NCI-H524 treated with DMSO at 0.1 percent for 48 hours (cell line): ENCODE measurements at places on chromosomes 2 and 18.

DNA sequence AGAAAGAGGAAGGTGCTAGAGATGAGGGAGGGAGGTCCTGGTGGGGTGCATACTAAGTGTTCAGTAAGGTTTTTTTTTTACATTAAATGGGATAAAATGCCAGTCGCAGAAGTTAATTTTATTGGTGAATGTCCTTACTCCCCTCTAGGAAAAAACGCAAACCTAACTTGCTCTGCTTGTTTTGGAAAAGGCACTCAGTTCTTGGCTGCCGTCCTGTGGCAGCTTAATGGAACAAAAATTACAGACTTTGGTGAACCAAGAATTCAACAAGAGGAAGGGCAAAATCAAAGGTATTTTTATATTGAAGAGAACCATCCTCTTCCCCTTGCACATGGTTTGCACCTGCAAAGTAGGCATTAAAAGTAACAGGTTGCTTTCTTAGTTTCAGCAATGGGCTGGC is 12.7 kb upstream of the IL18R1 start:
- no peak for DNase-seq

DNA sequence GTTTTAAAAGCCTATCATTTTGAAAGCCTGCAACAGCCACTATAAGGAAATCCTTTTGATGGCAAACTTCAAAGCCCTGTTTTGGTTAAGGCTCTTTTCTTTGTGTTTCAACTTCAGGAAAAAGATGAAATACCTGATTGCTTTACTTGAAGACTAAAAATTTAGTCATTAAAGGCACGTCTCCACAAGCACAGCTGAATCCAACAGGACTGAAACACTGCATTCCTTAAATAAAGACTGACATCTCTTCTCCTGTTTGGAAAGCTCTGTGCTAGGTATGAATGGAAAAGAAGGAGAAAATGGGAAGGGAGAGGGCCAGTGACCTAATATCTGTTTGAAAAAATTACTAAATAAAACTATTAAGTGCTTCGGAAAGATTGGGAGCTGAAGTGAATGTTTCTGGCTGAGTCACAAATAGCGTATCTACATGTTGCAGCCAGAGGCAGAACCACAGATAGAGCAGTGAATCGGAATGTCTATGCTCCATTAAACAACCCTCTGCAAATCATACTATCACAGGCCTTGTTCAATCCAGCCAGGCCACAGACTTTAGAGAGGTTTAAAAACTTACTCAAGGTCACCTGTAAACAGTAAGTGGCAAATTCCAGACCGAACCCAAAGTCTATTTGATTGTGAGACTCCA is 21.1 kb upstream of the RALBP1 start:
- no peak for DNase-seq

GRCh38 chr2:129345540-129345939 is 633.9 kb upstream of the RAB6C start:
- DNase-seq, result no peak

DNA sequence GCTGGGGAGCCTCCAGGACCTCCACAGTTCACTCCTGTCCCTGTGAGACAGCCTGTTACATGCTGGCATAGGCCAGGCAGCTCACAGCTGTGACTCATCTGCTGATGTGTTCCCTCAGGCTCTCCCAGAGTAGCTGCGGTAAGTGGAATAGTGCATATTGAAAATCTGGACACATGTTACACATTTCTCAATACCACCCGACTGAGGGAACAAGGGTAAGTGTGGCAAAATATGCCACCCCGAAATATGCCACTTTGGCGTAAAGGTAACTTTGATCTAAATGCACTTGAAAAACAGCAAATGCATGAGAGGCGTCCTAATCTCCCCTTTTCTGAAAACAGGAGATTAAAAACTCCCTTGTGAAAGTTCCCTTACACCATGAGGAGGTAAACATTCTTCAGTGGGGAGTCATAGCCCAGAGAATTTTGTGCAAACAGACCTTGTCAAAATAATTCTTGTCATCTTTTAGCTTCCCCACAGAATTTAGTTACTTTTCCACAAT is 557.9 kb downstream of the CCDC85A start:
- no peak for DNase-seq

GRCh38 chr2:147327613-147328012 is 517.2 kb upstream of the ACVR2A start:
- DNase-seq, result no peak

- DNase-seq, result no peak
These were observed 76.4 kb upstream of the ACVR1 start for GRCh38 chr2:157952558-157952957.

DNA sequence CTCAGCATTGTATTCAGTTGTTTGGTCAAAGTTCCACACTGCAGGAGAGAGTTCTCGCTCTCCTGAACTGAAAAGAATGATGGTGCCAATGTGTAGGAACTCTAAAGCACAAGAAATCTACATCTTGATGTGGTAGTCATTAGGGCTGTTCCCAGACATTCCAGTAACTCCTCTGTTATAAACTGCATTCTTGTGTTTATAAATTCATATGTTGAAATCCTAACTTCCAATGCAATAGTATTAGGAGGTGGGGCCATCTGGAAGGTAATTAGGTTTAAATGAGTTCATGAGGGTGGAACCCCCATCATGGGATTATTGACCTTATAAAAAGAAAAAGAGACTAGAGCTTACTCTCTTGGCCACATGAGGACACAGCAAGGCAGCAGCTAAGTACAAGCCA is 239.6 kb downstream of the CDH20 start:
- DNase-seq, result no peak

DNA sequence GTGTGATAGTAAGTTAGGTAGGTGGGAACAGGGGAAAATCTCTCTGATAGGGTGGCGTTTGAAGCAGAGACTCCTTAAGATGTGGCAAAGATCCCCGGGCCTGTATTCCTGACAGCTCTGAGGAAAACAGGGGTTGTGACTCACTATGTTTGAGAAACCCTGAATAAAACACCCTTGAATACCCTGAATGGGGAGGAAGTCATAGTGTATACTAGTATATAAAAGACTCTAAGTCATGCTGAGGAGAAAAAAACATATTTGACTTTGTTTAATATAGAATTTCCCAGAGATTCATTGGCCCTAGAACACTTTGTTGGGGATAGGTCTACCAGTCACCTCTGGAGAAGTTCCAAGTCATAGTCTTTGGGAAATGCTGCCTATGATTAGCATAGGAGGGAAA is 590.9 kb downstream of the IRS1 start:
- no peak for DNase-seq

DNA sequence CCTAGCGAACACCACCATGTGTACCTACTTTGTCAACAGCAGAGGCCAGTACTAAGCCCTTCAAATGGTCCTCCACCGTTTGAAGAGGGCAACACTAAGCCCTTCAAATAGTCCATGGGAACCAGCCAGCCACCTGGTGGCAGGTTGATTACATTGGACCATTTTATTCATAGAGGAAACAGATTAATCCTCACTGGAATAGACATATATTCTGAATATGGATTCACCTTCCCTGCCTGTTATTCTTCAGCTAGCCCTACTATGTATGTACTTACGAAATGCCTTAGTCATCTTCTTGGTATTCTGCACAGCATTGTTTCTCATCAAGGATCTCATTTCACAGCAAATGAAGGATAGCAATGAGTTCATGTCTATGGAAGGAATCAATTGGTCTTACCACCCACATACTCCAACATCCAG is 10.0 kb upstream of the ZNF396 start:
- DNase-seq, result no peak

GRCh38 chr2:145096582-145096981 is 576.7 kb upstream of the ZEB2 start:
- DNase-seq, result no peak

GRCh38 chr2:6168485-6168884 is 476.3 kb downstream of the SOX11 start:
- DNase-seq, result no peak

GRCh38 chr2:240789501-240790369 is 30.3 kb downstream of the KIF1A start:
- DNase-seq, result no peak

DNA sequence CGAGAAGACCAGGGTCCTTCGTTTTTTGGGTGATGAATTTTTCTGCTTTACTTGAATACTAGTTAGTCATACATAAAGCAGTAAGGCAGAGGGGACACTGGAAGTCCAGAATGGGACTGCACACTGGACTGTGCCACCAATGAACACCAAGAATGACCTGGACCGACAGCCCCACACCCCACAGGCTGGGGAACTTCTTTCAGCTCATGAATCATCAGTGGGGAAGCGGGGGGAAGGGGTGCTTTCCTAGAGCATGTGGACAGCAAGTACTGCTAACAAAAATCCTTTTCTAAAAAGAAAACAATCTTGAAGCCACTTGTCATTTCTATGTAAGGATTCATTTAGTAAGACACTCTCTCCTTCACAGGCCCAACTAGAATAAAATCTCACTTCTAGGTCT is 86.0 kb downstream of the DTNB start:
- DNase-seq, result no peak

- no peak for DNase-seq
These were observed 204.7 kb downstream of the INSIG2 start for GRCh38 chr2:118292991-118293390.

- DNase-seq, result no peak
These were observed 1.0 kb upstream of the PEX13 start for GRCh38 chr2:61016392-61017002.

DNA sequence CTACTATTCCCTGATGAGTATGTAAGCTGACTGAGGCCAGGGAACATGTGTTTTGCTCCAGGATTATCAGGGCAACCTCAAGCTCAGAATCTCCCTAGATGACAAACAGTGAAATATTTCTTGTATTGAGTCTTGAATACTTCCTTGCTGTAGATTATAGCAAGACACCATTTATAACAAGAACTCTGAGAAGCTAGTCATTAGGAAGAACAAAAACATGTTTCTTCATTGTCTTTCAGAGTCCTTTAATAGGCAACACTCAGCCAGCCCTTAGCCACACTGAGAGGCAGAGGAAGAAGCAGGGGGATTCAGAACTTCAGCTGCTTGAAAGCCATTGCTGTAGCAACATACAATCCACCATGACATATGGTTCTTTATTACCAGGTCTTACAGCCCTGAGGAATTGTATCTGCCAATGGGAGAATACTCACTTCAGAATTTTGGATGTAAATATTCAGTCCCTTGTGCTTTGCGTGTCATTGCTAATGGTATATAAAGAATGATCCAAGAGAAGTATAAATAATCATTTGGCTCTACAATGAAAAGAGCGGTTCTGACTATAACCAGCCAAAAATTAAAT is 117.5 kb upstream of the NCKAP5 start:
- no peak for DNase-seq

DNA sequence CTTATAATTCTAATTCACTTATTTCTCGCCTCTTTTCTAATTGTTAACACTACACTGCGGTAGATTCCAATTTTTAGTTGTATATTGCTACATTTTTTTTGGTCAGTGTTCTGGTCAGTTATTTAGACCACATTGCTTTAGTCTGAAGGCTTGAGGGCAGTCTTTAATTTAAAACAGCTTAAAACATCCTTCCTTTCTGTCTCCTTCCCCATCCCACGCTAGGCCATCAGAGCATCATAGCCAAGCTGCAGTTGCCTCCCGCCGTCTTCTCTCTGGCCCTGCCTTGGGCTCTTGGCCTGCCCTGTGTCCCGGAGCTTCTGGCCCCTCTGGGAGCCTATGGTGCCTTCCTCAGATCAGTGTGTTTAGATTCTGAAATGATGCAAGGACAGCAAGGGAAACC is 52.6 kb upstream of the GLI2 start:
- no peak for DNase-seq

- no peak for DNase-seq
These were observed 28.4 kb downstream of the SCYGR8 start for GRCh38 chr2:227774011-227774624.

GRCh38 chr2:66431846-66432587 is 2.9 kb upstream of the MEIS1 start:
- no peak for DNase-seq

- DNase-seq, result no peak
These were observed 25.6 kb upstream of the FAM124B start for GRCh38 chr2:224427471-224427870.

GRCh38 chr2:100902817-100903405 is 83.0 kb downstream of the NPAS2 start:
- no peak for DNase-seq

- DNase-seq, result no peak
These were observed 41.1 kb downstream of the FAM124B start for GRCh38 chr2:224360801-224361251.

GRCh38 chr2:210442457-210442856 is 34.1 kb downstream of the LANCL1 start:
- DNase-seq, result no peak

GRCh38 chr2:5074733-5075132 is 617.5 kb upstream of the SOX11 start:
- no peak for DNase-seq

DNA sequence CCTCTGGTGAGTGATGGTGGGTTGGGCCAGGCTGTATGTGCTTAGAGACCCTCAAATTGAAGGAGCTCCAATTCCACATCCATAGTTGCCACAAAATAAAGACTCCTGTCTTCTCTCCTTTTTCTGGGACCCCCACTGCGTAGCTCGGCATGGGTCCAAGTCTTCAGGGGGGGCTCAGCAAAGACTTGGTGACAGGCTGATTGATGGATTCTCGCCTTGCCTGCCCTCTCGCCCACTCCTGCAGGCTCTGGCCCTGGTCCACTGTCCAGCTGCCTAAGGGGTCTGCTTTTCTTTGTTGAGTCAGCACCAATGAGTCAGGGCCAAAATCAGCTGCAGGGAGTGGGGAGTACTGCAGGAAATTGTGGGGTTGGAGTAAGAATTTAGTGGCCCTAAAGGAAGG is 21.5 kb downstream of the RPL37A start:
- DNase-seq, result no peak

DNA sequence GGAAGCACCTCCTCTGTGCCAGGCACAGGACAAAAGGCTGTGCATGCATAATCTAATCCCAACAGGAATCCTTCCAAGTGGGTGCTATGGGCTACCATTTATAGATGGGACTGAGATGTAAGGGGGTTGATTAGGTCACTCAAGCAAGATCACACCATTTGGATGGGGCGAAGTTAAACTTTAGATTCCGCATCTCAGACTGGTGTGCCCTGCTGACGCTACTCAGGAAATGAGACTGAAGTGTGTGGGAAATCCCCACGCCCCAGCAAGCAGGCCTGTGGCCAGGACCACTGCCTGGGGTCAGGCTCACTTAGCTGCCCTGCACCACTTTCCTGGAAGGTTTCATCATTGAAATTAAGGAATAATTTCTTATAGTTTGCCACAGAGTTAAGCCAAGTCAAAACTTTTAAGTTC is 70.5 kb upstream of the PPP1CB start:
- no peak for DNase-seq

- no peak for DNase-seq
These were observed 75.8 kb downstream of the USP40 start for GRCh38 chr2:233490831-233491230.

- no peak for DNase-seq
These were observed 514.5 kb downstream of the LRRTM4 start for GRCh38 chr2:77007686-77008085.

GRCh38 chr2:178234648-178235047 is 40.3 kb downstream of the OSBPL6 start:
- DNase-seq, result no peak

GRCh38 chr18:79847606-79848293 is 50.0 kb downstream of the KCNG2 start:
- DNase-seq, result no peak
